Activated T-cell treated with anti-CD3 and anti-CD28 coated beads for 4 hours (primary cell): ENCODE measurements at places on chromosomes 4 and X.

GRCh38 chr4:5705647-5706320 is 2.6 kb downstream of the EVC2 start:
- no peak for DNase-seq

DNA sequence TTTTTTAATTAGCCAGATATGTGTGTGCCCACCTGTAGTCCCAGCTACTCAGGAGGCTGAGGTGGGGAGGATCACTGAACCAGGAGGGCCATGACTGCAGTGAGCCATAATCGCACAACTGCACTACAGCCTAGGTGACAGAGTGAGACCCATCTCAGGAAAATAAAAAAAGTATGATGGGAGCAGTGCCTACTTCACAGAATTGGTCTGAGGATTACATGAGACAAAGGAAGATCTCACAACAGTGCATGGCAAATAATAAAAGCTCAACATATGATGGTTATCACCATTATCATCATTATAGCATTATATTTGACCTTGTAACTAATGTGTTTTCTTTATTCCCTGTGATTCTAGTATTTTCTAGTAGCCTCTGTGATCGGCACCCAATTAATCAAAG is 19.9 kb upstream of the DCHS2 start:
- no peak for DNase-seq

GRCh38 chr4:3249711-3250437 is 915 bp downstream of the MSANTD1 start:
- no peak for DNase-seq

DNA sequence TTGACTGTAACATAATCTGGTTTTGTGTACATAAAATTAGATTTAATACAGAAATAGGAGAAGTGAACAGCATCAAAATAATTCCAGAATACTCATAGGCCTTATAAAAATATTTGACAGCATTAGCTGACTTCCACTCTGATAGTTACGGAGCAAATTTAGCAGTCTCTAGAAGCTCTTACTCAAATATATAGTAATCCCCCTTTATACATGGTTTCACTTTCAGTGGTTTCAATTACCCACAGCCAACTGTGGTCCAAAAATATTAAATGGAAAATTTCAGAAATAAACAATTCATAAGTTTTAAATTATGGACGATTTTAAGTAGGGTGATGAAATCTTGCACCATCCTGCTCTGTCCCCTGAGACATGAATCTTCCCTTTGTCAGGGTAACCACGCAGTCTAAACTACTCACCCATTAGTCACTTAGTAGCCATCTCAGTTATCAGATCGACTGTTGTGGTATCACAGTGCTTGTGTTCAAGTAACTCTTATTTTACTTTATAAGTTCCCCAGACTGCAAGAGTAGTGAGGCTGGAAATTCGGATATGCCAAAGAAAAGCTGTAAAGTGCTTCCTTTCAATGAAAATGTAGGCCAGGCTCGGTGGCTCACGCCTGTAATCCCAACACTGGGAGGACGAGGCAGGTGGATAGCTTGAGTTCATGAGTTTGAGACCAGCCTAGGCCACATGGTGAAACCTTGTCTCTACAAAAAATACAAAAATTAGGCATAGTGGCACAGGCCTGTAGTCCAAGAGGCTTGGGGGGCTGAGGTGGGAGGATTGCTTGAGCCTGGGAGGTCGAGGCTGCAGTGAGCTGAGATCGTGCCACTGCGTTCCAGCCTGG is 17.2 kb upstream of the RTL9 start:
- DNase-seq: no peak

GRCh38 chrX:102995316-102995715 is 58.2 kb downstream of the RAB40AL start:
- DNase-seq: no peak

DNA sequence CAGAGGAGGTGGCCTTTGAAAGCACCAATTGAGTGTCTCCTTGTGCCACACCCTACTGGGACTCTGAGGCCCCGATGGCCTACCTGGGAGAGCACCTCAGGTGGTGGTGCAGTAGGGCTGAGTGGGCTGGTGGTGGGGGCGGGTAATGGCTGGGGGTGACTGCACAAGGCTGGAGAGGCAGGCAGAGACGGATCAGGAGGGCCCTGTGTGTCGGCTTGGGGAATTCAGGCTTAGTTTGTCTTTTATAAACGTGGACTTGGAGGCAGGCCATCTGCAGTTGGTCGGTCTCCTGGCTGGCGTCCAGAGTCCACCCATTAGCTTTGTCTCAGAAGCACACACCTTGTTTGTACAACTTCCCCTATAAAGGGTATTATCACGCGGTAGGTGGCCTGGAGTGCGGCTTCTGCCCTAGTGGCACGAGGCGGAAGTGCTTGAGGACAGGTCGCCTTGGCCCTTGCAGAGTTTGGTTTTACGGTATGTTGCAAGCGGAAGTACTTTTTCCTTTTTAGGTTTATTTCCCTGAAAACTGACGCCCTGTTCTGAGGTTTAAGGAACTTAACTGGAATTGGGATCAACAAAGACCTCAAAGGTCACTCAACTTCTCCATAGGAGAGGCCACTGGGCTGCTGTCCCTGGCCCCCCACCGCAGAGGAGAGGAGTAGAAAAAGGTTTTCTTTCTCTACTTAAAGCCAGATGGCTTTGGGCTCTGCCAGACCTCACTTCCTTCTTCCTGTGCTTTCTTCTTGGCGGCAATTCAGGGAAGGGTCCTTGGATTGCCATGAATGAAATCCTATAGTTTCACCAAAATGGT is 8.0 kb downstream of the TBC1D14 start:
- DNase-seq: no peak

DNA sequence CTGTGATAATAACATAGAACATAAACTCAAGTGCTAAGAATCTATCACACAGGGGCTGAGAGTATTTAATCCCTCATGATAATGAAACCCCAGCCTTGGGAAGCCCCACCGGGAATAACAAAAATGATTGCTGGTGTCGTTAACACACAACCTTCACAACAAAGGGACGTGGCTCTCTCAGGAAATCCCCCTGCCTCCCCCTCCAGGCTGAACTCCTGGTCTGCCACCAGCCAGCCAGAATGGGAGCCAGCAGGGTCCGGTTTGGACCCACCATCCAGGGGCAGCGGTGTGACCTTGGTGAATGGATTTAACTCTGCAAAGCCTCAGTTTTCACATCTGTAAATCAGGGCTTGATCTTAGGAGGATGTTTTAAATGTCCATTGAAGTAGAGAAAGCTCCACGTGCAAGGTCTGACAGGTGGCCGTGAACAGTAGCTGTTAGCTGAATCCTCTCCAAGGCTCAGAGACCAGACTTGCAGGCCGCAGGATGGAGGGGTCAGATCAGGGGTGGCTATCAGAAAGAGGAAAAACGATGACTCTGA is 46.5 kb downstream of the ABLIM2 start:
- DNase-seq: no peak

DNA sequence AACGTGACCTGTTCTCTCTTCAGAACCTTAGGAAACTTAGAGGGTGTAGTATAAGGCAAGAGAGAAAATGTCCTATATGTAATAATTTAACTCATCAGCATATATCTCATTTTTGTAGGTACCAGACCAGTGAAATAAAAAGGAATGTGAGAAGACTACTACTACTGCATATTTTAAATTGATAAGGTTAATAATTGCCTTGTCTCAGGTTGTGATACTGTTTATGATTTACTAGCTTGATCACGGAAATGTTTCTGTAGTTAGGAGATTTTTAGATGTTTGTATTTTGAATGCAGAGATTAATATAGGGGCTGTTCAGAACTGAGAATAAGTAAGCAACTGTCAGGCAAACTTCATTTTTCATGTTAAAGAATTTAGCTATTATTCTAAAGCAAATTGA is 1563.4 kb downstream of the C4orf33 start:
- DNase-seq: no peak

GRCh38 chr4:19494961-19495360 is 756.7 kb upstream of the SLIT2 start:
- DNase-seq: no peak

DNA sequence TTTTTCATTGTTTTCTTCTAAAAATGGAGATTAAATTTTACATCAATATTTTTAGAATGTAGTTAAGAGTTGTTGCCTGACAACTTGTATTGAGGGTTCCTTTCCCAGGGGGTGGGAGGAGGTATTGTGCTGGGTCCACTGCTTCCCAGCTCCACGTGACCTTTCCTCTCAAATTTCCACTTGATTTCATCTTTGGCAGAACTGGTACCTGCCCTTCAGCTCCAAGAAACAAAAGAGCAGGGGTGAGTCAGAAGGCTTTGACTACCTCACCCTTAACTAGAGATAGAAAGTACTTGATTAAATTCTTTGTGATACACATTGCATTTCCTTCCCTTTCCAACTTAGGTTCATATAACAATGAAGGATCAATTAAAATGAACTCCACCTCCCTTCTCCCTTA is 19.7 kb downstream of the TRIM2 start:
- no peak for DNase-seq

DNA sequence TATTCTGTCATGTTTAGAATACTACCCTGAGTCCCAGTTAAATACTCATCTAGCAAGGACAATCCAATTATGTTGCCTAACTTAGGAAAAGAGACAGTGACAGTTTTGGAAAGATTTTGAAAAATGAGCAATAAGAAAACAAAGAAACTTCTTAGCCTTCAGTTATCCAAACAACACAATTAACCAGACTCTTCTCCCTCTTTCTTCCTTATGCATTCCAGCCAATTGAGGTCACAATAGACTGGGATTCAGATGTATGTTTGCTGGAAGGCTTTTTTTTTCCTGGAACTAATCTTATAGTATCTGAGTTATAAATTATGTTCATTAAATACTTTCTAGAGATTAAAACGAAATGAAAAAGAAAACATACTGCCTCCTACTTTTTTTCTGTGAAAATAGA is 109.6 kb downstream of the GUCY2F start:
- no peak for DNase-seq

- DNase-seq: no peak
These were observed 40.7 kb upstream of the ASMTL start for GRCh38 chrX:1493412-1493811.

DNA sequence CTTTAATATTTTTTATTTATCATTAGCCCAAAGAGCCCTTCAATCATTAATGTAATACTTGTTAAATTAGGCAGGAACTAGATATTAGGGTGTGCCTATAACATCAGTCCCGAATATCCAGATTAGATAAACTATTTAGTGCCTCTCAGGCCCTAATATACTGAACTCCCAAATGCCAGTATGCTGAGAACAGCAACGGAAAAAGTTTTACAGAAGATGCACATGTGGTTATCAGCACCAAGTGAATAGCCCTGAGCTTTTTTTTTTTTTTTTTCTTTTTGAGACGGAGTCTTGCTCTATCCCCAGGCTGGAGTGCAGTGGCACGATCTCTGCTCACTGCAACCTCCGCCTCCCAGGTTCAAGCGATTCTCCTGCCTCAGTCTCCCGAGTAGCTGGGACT is 13.0 kb upstream of the ELF2 start:
- no peak for DNase-seq

DNA sequence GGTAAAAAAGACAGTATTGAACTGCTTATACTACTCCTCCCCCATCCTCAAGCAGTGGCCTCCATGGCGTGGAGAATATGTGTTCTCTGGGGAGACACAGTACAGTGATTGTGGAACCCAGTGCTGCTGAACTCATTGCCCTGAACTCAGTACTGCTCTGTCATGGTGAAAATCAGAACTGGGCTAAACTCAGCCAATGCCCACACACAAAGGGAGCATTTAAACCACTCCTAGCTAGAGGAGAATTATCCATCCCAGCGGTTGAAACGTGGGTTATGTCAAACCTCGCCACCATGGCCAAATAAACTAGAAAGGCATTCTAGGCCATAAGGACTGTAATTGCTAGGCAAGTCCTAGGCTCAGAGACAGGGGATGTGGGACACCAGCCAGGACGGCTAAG is 131.8 kb downstream of the SPOCK3 start:
- no peak for DNase-seq

GRCh38 chrX:46278572-46278971 is 266.6 kb downstream of the ZNF674 start:
- DNase-seq: no peak

DNA sequence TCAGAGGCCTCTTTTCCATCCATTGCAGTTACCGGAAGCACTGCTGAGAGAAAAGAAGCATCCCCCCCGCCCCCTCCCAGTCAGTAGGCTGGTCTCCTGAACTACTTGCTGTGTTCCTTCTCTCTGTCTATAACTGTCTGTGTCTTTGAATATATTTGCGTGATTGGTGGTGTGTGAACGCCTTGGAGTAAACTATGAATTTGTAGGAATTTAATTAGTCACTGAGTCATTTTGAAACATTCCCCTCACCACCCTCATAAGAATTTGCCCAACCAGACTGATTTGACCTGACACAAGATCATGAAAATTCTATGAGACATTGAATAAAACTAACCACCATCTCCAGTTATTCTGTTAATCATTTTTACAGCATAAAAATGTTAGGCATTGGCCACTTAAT is 6.7 kb upstream of the NXF3 start:
- DNase-seq: no peak

DNA sequence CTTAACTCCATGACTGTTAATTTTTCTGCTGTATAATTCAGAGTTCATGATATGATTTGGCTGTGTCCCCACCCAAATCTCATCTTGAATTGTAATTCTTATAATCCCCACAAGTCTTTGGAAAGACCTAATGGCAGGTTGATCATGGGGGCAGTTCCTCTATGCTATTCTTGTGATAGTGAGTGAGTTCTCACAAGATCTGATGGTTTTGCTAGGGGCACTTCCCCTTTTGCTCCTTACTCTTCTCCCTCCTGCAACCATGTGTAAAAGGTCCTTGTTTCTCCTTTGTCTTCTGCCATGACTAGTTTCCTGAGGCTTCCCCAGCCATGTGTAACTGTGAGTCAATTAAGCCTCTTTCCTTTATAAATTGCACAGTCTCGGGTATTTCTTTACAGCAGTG is 1751.9 kb downstream of the ARAP2 start:
- DNase-seq: no peak

GRCh38 chr4:120018786-120019185 is 47.9 kb downstream of the MAD2L1 start:
- DNase-seq: no peak

GRCh38 chr4:105909787-105910281 is 14.6 kb downstream of the NPNT start:
- DNase-seq: no peak

DNA sequence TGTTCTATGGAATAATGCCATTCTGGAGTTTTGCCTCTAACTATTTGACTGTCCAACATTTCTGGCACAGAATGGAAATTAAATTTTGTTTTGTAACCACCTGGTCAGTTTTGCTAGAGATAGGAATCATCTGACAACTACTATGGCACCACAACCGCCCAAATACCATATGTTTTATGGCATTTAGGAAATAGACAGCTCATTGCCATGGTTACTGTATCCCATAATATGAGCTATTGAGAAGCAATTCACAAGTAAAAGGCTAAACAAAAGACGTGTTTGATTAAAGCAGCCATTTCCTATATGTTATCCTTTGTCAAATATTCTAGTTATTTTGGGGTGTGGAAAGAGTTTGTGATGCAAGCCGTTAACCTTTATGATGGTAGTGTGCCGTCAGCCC is 1105.3 kb upstream of the LCORL start:
- DNase-seq: no peak
